ENCODE measurements at places on chromosomes 12 and 14.

GRCh38 chr12:59398164-59398563, 197.7 kb upstream of the SLC16A7 start:
- DNase-seq: no peak

DNA sequence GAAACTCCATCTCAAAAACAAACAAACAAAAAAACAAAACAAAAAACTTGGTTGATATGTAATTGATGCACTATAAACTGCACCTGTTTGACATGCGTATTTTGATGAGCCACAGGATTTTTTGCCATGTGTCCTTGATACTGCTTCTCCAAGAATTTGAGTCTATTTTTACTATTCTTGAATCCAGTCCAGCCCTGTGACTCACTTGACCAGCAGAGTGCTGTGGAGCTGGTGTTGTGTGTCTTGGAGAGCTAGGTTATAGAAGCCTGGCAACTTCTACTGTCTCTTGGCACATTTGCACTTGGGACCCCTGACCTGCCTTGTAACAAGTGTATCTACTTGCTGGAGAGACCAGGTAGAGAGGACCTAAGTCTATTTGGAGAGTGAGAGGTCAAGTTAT, 52.0 kb downstream of the KLRG1 start:
- no peak for DNase-seq

DNA sequence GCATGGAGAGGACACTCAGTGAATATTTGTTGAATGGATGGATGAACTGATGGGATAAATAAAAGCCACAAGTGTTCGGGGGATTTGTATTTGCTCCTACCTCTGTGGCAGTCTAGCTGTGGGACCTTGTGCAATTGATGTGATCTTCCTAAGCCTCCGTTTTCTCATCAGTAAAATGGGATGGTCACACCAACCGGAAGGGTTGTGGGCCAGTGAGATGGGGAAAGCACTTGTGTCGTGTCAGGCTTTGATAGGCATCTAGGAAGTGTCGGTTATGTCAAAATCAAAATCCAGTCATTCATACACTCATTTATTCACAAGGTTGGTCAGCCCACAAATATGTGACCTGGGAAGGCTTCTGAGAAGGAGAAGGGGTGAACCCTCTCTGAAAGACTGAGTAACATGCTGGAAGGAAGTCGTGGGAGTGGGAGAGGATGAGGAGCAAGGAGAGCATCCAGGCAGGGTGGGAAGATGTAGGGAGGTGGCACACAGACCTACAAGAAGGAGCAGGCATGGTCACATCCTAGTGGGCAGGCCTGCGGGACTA, 7.8 kb upstream of the SERPINA9 start:
- no peak for DNase-seq

DNA sequence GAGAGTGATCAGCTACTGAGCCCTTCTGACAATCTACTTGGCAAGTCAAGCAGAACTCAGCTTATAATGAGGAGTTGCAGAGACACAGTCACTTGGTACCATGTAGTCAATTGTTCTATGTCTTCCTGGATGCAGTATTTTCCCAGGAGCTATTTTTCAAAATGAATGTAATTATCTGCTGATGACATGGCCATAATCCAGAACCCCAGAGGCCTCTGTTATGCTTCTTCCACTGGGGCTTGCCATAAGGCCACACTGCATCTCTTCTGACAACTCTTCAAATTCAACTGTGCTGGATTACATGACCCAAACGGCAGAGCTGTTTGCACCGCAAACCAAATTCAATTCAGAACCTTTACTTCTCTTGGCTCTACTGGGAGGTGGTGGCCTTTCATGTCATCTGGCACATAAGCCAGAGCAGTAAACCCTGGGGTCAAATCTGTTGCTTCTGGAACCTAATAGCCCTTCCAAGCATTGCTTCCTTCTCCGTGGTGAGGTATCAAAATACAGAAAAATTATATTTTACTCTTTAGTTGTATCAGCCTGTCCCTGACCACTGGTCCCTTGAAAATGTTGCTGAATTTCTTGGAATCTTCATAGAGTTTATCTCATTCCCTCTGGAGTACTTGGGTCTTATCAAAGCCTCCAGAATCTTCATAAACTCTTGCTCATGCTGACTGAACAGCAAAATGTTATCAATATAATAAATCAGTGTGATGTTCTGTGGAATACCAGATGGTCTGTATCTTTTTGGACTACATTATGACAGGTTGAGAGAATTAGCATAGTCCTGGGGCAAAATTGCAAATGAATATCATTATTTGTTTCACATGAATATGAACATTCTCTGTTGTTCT, 79.4 kb upstream of the DCN start:
- DNase-seq: no peak

DNA sequence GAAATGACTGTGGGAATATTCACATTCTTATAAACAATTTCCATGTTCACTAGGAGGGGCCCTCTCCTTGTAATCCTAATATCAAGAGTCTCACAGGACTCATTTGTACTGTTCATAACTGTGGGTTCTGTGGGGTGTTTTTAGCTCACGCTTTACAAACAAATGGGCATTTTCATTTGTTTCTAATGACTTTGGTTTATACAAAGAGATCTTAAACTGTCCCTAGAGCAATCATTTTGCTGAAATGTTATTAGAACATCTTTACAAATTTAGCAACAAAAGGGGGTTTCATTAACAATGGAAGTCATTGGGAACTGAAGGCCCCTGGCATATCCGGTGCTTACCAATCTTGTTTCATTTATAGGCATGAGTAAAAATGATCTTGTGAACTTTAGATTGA, 370.5 kb downstream of the TRHDE start:
- no peak for DNase-seq

GRCh38 chr12:41061192-41061591, 126.9 kb upstream of the PDZRN4 start:
- DNase-seq: no peak

DNA sequence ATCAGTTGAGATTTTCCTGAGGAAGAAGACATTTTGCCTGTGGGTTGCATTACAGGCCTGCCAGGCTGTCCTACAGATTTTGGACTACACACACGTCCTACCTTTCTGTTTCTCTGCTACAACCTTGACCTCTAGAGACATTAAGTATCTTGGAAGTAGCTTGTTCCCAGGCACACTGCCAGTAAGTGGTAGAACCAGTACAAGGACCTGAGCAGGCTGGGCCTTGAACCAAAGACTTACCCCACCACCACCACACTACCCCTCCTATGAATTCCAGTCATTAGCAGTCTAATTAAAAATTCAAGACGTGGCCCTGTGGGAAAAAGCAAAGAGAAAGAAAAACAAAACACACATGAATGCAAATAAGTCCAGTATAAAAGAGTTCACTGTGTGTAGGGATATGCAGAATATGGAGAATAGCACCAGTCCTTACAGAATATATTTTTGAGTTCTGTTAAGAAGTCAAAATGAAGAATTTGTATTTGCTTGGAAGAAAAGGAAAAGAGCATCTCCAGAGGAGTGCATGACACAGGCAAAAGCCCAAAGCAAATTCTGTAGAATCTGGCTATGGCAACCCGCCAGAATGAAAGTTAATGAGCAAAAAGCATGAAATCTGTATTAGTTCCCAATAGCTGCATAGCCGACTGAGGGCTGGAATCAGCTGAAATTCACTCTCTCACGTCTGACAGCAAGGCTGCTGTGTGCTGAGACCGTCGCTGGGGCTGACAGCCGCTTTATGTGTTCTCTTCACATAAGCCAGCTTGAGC, 74.3 kb upstream of the ST8SIA1 start:
- DNase-seq: no peak

DNA sequence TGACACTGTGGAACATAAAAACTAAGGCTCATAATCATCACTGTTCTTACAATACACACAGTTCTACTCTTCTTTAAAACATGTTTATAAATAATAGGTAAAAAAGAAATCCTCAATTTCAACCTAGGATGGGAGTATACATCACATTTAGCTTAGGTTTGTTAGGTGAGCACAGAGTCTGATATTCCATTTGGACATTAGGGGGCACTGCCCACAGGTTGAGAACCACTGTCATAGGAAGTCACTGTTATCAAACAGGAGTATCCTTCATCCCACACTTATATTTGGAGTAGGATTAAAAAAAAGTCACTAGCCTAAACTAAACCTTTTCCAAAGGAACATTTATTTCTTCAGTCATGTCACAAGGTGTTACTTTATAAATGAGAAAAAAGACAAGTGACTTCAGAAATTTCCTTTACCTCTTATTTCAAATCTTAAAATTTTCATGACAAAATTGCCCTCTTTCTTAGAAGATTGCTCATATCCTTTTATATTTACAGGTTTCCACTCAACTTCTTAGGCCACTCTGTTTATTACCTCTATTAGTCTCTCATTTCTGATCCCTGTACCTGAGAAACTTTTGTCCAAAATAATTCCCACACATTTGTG, 240.6 kb downstream of the CPNE8 start:
- no peak for DNase-seq

- DNase-seq: no peak
Measured at GRCh38 chr14:105899657-105900397, 373.4 kb downstream of the TMEM121 start.

- no peak for DNase-seq
Measured at GRCh38 chr12:14416658-14417057, 51.2 kb downstream of the ATF7IP start.

DNA sequence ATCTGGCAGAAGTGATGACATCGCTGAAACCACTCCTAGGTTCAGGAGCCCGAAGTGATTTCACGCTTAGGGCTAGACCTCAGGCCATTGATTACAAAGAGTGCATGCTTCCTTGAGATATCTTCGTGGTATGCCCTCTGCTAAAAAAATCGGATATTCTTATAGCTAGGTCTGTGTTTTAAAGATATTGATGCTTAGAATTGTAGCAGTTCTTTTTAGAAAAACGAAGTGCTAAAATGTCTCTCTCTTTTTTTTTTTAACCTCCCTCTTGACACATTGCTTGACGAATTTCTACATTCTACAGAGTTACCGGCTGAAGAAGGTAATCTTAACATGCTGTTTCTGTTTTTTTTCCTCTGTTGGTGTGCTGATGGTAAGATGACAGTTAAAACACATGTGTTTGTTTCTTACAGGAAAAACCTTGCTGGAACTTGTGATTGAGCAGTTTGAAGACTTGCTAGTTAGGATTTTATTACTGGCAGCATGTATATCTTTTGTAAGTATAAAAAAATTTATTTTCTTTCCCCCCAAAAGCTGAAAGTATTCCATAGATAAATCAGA, 1.3 kb downstream of the ATP2A2 start:
- no peak for DNase-seq

- DNase-seq: no peak
Measured at GRCh38 chr12:127731657-127732056, 535.3 kb upstream of the TMEM132C start.

- DNase-seq: no peak
Measured at GRCh38 chr12:124883263-124884130, 19.8 kb upstream of the SCARB1 start.

DNA sequence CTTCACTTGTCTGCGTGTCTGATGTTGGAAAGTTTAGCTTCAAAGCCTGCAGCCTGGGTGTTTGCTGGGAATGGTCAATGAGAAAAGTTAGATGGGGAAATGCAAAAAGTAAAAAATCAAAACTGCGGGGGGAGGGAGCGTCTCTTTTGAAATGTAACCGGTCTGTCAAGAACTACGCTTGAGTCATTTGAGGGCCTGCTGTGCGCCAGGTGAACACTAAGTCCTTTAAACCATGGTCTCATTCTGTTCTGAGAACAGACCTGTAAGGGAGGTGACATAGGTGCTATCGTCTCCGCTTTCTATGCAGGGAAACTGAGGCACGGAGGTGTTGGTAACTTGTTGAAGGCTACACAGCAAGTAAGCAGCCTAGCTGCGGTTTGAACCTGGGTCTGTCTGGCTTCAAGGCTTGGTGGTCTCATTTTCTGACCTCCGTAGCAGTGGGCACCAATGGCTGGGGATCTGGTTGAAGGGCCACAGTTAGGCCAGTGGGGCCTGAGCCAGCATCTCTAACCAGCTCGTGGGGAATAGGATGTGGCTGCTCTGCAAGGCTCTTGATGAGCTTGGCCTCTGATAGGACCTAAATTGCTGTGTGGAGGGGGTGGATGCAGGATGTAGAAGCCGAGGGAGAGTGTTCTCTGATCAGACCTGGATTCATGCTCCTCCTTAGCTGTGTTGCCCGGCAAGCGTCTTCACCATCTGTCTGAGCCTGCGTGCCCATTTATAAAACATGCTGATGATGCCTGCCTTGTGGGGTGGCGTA, 41.5 kb downstream of the KCTD10 start:
- DNase-seq: no peak

DNA sequence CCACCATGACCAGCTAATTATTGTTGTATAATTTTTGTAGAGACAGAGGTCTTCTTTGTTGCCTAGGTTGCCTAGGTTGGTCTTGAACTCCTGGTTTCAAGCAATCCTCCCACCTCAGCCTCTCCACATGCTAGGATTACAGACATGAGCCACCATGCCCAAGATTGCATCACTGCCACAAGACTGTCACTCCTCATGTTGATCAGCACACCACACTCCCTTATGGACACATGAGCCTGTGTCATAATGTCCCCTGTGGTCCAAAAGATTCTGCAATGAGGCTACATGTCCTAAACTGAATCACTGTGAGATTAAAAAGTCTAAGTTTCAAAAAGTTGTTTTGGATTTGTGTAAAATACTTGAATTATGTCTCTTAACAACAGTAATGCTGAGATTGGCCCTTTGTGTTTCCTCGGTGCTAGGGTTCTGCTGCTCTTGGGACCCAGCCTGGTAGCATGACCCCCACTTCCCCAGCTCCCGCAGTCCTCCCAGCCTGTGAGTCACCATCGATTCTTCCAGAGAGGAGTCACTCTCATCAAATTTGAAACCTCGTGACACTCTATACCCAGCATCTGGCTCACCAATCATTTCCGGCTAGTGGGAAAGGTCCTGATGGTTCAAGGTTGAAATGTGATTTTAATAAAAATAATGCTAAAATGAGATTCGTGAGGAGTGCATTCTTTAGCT, 890.9 kb downstream of the VRK1 start:
- DNase-seq: no peak

- DNase-seq: no peak
Measured at GRCh38 chr12:33752854-33753253, 269.4 kb upstream of the ALG10 start.

DNA sequence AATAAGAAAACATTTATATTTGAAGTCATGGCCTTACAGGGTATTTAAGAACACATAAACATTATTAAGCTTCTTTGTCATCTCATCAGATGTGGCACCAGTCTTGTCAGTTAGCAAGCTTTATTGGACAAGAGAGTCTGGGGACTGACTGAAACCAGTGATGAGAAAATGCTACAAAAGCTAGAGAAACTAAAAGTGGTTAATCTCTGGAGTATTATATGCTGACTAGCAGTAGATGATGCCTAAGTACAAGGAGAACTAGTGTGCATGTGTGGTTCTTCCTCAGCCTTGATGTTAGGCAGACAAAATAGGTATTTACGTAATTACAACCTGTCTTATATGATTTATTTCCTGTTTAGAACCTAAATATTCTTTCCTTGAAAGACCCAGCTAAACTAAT, 176.5 kb downstream of the CPNE8 start:
- no peak for DNase-seq

- no peak for DNase-seq
Measured at GRCh38 chr12:15851919-15852318, 30.3 kb upstream of the STRAP start.

DNA sequence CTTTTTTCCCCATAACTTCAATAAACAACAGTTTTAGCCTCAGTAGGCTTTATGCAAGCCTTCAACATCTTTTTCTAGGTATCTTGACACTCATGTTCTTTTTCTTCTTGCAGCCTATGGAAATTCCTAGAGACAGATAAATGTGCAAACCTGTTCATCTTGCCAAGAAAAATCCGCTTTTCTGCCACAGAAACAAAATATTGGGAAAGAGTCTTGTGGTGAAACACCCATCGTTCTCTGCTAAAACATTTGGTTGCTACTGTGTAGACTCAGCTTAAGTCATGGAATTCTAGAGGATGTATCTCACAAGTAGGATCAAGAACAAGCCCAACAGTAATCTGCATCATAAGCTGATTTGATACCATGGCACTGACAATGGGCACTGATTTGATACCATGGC, 295.9 kb downstream of the ZFP36L1 start:
- no peak for DNase-seq

Measured in C1 segment of cervical spinal cord (tissue), 14 donors.